ENCODE measurements at places on chromosomes 5 and 9. TPM values are rescaled to one million over a fixed set of nuclear protein-coding genes. Genes with fewer than 3 reads are reported as not detected.

DNA sequence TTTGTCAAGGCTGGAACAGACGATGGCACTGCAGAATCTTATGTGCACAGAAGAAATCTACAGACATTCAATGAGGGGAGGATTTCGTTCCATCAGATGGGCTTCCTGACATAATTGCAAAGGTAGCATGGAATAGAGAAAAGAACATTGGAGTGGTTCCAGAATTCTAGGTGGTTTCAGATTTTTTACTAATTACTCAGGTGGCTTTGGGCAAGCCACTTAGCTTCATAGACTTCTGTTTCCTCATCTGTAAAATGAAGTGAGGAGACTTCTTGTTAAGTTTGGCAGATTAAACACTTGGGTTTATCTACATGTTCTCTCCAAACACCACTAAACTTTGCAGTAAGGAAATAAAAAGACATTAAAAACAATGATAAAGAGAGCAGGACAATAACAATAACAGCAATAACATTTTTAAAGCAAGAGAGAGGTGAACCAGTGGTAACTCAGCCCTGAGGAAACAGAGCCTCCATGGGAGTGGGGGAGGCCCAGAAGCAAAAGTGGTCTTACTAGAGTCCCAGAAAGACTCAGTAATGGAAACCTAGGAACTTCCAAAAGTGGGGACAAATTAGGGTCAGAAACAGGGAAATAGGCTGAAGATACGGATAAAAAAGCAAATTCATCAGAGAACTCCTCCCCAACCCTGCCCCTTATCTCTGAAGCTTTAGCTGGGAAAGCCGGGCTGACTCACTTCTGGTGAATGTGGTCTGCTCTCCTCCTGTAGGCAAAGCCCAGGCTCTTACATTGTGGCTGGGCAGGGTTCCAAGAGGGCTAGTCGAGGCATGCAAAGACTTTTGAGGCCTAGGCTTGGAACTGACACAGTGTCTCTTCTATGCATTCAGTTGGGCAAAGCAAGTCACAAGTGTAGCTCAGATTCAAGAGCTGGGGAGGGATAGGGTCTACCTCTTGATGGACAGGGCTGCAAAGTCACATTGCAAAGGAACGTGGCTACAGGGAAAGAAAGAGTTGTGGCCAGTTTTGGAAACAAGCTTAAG lies 11.8 kb upstream of the ACTBL2 start:
- no peak overlapping the region for H3K27ac ChIP-seq
- peak; percentile 41 for DNase-seq
- H3K36me3 ChIP-seq = no peaks in the 10 kb centered on the region
- no peak overlapping the region for H3K4me3 ChIP-seq

GRCh38 chr5:164439799-164440198 lies 934.4 kb downstream of the MAT2B start:
- no peaks in the 10 kb centered on the region for H3K27me3 ChIP-seq
- no peaks in the 10 kb centered on the region for H3K36me3 ChIP-seq
- DNase-seq = no peak
- no peaks in the 10 kb centered on the region for H3K4me1 ChIP-seq
- no peak overlapping the region for H3K4me3 ChIP-seq
- H3K27ac ChIP-seq = no peak overlapping the region

- peaks cover 31% of the 10 kb centered on the region for H3K4me1 ChIP-seq
- no peaks in the 10 kb centered on the region for H3K36me3 ChIP-seq
- peak overlapping the region; percentile 84 for H3K27ac ChIP-seq
- no peak overlapping the region for H3K4me3 ChIP-seq
- no peaks in the 10 kb centered on the region for H3K27me3 ChIP-seq
Observed at GRCh38 chr5:172412724-172413286, 41.5 kb downstream of the SH3PXD2B start.

- no peaks in the 10 kb centered on the region for H3K36me3 ChIP-seq
- DNase-seq = no peak
- H3K27ac ChIP-seq = no peak overlapping the region
- no peaks in the 10 kb centered on the region for H3K27me3 ChIP-seq
Observed at GRCh38 chr5:17761326-17761725, 127.1 kb downstream of the TAF11L14 start.

GRCh38 chr5:10323588-10324488 lies 16.1 kb upstream of the CMBL start:
- no peak overlapping the region for H3K27ac ChIP-seq
- H3K4me1 ChIP-seq = no peaks in the 10 kb centered on the region
- no peak overlapping the region for H3K4me3 ChIP-seq
- H3K27me3 ChIP-seq = no peaks in the 10 kb centered on the region

DNA sequence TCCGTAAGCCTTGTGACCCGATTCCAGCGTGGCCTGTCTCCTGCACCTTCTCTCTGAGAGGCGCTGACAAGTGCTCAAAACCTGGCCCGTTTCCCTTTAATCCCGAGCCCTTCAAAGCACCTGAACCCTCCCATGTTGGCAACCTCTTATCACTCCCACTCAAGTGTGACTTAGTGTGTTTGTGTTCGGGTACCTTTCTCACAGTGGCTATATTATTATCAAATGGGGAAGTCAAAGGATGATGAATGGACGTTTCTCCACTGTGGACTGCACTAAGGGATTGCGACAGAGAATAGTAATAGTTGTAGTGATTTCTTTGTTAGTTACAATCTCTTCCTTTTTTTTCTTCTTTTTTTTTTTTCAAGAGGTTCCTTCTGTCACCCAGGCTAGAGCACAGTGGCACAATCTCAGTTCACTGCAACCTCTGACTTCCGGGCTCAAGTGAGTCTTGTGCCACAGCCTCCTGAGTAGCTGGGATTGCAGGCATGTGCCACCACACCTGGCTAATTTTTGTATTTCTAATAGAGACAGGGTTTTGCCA lies 65.4 kb upstream of the TNFSF8 start:
- H3K27ac ChIP-seq = no peak overlapping the region
- no peaks in the 10 kb centered on the region for H3K27me3 ChIP-seq

- H3K4me1 ChIP-seq = no peaks in the 10 kb centered on the region
- DNase-seq = no peak
- no peak overlapping the region for H3K4me3 ChIP-seq
- H3K27me3 ChIP-seq = no peaks in the 10 kb centered on the region
- no peak overlapping the region for H3K27ac ChIP-seq
Observed at GRCh38 chr9:16816011-16816410, 54.5 kb downstream of the BNC2 start.

GRCh38 chr5:88805151-88805784 lies 77.7 kb downstream of the MEF2C start:
- no peaks in the 10 kb centered on the region for H3K4me1 ChIP-seq
- DNase-seq = no peak
- H3K4me3 ChIP-seq = no peak overlapping the region
- no peaks in the 10 kb centered on the region for H3K27me3 ChIP-seq
- H3K36me3 ChIP-seq = no peaks in the 10 kb centered on the region
- H3K27ac ChIP-seq = no peak overlapping the region

DNA sequence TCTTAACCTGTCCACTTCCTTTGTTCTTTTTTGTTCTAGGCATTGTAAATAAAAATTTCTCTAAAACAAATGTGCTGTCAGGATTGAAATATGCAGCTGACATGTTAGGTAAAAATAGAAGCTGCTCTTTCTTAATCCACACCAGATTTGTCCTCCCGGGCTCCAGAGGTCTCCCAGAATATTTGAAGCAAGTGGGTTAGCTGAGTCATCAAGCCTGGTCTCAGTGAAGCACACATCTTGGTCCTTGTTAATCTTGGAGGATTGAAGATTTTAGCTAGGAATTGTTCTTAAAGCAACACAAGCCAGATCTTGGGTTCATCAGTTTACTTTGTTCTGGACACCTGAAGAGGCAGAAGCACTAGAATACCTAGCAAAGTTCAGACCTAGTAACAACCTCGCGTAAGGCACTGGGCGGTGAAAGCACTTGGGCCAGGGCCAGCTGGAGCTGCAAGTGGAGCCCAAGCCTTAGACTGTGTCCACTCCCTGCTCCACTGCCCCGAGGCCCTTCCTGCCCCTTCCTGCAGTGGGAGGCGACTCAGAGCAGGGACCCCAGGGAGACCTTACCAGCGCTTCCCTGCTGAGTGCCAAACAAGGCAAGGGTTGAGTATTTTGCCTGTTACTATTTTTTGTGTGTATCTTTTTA lies 36.5 kb downstream of the HABP4 start:
- H3K27ac ChIP-seq = peak overlapping the region; percentile 32
- peaks cover 7% of the 10 kb centered on the region for H3K4me1 ChIP-seq
- DNase-seq = peak; percentile 25
- H3K4me3 ChIP-seq = no peak overlapping the region

DNA sequence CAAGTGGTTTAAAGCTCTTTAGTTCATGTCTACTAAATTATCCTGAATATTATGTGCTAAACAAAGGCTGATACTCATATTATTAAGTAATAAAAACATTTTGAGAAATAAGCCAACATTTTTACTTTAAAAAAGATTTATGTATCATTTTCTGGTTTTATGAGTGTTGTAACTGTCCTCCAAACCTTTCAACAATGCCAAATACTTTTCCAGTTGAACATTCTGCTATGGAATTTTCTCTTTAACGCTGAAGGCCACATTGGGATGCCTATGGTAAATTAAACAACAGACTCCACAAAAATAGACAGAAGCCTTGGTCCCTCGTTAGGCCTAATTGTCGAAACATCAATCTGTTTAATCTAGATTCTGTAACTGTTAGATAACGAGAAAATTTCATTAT lies 131.3 kb downstream of the GLIS3 start:
- DNase-seq = no peak
- no peak overlapping the region for H3K27ac ChIP-seq
- no peak overlapping the region for H3K4me3 ChIP-seq
- peaks cover 26% of the 10 kb centered on the region for H3K4me1 ChIP-seq
- H3K36me3 ChIP-seq = no peaks in the 10 kb centered on the region

DNA sequence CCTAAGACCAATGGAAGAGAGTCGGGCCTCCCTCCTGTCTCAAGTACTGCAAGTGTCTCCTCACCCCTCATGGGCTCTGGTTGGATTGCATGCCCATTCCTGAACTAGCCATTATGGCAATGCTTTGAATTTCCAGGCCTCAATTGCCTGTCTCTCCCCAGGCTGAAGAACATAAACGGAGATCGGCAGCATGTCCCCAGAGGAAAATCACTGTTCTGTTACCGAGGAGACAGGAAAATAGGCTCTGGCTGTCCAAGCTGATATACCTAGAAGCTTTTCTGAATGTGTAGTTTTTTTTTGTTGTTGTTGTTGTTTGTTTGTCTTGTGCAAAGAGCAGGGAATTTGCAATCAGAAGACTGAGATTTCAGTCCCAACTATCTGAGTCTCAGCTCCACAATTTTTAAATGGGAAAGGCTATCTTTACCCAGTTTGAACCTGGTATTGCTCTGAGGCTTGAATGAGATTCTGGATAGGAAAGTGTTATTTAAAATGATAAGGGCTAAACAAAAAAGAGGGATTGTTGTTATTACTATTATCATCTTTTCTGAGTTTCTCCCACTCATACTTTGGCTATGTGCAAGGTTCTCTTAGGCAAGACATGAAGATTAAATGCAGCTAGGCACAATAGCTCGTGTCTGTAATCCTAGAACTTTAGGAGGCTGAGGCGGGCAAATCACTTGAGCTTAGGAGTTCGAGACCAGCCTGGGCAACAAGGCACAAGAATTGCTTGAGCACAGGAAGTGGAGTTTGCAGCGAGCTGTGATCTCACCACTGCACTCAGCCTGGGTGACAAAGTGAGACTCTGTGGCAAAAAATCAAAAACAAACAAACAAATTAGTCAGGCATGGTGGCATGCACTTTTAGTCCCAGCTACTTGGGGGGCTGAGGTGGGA lies 77.2 kb upstream of the KLF9 start:
- no peaks in the 10 kb centered on the region for H3K27me3 ChIP-seq
- no peak overlapping the region for H3K27ac ChIP-seq
- H3K36me3 ChIP-seq = no peaks in the 10 kb centered on the region
- DNase-seq = no peak
- H3K4me1 ChIP-seq = peaks cover 10% of the 10 kb centered on the region

- H3K36me3 ChIP-seq = no peaks in the 10 kb centered on the region
- no peaks in the 10 kb centered on the region for H3K4me1 ChIP-seq
- DNase-seq = no peak
- H3K4me3 ChIP-seq = no peak overlapping the region
Observed at GRCh38 chr9:441126-441525, 226.5 kb downstream of the DOCK8 start.

- no peak overlapping the region for H3K27ac ChIP-seq
- H3K27me3 ChIP-seq = no peaks in the 10 kb centered on the region
- DNase-seq = no peak
- peaks cover 4% of the 10 kb centered on the region for H3K4me1 ChIP-seq
- no peak overlapping the region for H3K4me3 ChIP-seq
Observed at GRCh38 chr9:36268007-36268427, 9.8 kb upstream of the GNE start.

DNA sequence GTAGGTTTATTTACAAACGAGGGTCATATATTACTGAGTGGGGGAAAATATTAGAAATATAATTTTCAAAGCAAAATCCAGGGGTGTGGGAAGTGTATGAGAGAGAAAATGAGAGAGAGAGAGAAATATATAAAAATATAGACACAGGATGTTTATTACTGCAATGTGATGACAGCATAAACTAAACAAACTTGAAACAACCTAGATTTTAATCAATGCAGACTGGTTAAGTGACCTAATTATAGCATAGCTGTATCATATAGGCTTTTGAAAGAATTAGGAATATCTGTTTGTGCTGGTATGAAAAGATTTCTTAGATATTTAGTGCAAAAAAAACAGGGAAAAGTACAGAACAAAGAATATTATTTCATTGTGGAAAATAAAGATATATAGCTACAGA lies 280.5 kb downstream of the ACTL7B start:
- no peaks in the 10 kb centered on the region for H3K27me3 ChIP-seq
- DNase-seq = no peak
- no peak overlapping the region for H3K4me3 ChIP-seq
- H3K27ac ChIP-seq = no peak overlapping the region

DNA sequence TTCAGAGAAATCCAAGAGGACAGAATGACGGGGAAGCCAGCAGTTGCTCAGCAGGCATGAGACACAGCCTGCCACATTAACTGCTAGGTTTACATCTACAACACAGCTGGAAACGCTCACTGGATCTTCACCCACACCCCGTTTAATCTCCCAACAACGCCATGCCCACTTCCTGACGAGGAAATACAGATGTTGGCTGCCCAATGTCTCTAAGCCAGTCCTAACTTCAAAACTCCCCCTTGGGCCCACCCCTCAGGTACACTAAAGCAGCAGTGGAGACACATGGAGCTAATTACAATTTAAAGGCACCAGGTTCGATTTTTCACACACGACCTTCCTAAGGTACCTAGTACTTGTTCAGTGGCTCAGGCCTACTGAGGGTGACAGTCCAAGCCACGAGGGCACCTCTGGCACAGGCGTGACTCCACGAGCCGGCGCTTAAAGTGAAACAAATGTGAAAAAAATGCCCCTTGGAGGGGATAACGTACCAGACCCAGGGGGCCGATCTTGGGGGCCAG lies 904 bp downstream of the RPL12 start:
- peak overlapping the region; percentile 68 for H3K4me3 ChIP-seq
- DNase-seq = no peak
- peaks cover 38% of the 10 kb centered on the region for H3K36me3 ChIP-seq

The RETREG1 gene
- 93.5 TPM for total RNA-seq

The ZNF483 gene
- total RNA-seq = 2.8 TPM

The OTP gene
- not detected for total RNA-seq

The TNFSF15 gene
- 1.9 TPM for total RNA-seq

The PCDHAC2 gene
- 0.48 TPM for total RNA-seq

The C5orf58 gene
- not detected for total RNA-seq

Data from transverse colon (tissue), 4 donors.